GM04504 (cell line): ENCODE measurements at places on chromosomes 7 and 10.

DNA sequence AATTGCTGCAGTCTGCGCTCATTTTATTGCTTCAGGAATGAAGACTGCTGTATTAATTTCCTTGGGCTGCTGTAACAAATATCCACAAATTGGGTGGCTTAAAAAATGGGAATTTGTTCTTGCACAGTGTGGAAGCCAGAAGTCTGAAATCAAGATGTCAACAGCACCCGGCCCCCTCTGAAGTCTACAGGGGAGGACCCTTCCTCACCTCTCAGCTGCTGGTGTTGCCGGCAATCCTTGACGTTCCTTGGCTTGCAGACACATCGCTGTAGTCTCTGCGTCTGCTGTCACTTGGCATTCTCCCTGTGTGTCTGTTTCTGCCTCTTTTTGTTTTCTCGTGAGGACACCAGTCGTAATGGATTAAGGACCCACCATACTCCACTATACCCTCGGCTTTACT lies 166.2 kb downstream of the PTPN20 start:
- no peak for DNase-seq

GRCh38 chr10:17880601-17881000 lies 71.1 kb upstream of the SLC39A12 start:
- DNase-seq, result no peak

DNA sequence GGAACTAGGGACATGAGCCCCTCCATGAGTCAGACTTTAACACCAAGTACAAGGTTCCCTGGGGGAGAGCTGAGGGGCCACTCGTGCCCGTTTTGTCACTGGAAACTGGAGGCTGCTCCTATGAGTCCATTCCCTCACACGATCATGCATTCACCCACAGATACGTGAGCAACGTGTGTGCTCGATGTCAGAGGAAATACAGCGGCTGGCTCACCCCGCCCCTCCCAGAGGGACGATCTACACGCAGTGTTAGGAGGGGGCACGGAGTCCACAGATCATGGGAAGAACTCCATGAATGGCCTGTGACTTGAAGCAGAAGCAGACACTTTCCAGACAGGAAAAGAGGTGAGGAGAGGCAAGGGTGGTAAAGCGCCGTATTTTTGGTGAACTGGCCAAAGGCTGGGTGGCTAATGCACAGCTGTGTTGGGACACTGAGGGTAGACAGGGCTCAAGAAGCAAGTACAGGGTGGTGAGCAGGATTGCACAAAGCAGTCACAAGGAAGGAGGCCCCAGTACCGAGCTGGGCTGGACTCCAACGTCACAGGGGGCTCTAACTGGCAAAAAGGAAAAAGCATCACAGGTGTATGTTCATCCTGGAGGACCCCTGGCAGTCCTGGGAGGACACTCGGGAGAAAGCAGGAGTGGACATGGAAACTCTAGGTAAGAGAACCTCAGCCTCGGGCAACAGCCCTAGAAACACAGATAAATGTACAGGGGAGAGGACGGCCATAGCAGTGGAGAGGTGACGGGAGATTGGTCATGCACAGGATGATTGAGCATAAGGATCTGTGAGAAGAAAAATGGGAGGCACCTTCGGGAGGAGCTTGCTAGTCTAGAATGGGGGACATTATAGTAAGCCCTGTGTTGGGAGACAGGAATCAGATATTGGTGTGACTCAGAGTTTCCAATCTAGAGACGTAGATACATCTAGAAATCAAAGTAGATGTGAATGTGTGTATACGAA lies 41.2 kb downstream of the TNS3 start:
- DNase-seq, result no peak

DNA sequence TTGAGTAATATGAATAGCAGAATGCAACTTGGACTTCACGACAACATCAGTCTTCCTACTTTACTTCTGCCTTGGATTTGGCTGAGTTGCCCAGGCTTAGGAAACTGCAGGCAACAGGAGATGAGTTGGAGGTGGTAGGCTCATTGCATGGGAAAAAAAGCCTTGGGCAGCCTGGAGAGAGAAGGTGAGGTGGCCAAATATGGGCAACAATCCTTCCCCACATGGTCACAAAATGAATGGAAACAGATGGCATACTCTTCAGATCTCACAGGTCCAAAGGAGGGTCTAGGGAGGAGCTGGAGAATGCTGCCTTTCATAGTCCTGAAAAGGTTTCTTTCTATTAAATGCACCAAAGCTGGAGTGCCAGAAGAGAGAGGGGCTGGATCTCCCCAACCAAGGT lies 128.6 kb upstream of the AOAH start:
- no peak for DNase-seq
